AG04449 (cell line): ENCODE measurements at places on chromosomes 16 and 17.

DNA sequence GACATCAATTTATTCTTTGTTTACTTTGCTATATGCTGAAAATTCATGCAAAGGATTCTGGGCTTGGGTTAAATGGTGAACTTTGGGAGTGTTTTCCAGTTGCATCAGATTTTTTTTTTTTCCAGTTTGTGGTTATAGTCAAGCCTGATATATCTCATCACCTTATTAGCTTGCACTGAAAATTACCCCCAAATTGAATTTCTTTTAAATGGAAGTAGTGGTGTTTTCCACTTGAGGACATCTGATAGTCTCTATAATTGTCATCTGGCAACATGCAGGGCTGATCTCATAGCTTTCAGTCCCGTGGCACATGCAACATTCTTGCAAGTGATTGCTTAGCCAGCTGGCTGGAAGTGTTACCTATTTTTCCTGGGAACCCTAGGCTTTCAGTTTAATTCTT, 4.7 kb upstream of the KRTAP3-1 start:
- no peak for DNase-seq

DNA sequence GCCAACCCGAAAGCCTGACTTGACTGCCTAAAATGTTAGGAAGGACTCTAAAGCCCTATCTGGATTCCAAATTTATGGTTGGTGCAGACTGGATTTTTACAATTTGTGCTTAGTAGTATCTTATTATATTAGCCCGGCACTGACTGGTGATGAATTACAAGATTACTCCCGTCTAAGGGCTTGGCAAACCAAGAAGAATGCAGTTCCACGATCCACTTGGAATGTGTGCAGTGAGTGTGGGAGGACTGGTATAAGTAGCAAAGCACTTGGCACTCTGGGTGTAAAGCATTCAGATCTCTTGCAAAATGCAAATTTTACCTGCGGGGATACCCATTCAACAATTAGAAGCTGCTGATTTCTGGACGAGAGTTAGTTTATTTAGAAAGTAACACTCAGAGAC, 539.4 kb downstream of the MAF start:
- no peak for DNase-seq

- no peak for DNase-seq
Observed at GRCh38 chr16:61993108-61993507, 43.1 kb downstream of the CDH8 start.

- no peak for DNase-seq
Observed at GRCh38 chr17:79874329-79874981, 35.2 kb upstream of the CBX4 start.

- no peak for DNase-seq
Observed at GRCh38 chr17:57499648-57500049, 243.3 kb downstream of the MSI2 start.

DNA sequence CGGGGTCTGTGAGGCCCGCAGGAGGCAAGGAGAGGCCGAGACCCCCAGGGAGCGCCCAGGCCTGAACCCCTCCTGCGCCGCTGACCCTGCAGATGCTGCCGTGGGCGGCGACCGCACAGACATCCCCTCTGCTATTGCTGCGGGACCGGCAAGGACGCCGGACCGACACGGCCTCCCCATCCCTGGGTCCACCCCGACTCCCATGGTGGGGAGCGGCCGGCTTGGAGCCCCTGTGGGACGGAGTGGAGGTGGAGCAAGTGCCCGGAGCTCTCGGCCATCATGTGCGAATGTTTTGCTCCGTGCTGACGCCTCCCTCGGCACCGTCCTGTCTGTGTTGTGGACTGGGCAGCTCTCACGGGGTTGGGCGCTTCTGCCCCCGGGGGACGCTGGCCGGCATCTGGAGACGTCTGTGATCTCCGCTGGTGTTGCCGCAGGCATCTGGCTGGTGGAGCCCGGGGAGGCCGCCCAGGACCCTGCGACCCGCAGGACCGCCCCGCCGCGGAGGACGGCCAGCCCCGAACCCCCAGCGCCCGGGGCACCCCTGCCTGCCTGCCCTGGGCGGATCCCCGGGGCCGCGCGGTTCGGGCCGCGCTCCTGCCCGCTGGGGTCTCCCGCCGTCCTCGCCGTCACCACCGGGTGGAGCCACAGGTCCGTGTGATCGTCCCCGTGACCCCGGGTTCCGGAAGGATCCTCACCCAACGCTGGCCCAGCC, 12.8 kb upstream of the GNG13 start:
- no peak for DNase-seq

GRCh38 chr16:54277845-54278703, 8.5 kb downstream of the IRX3 start:
- DNase-seq: no peak

DNA sequence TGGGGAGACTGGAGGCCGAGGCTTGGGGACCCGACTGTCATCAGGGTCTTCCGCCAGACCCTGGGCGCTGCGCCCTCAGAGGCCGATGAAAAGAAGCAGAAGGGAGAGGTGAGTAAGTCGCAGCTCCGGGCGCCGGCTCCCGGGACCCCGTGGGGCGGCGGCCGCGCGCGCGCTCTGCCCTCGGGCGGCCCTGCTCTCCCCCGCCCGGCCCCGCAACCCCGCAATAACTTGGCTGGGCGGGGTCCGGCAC, 392 bp upstream of the ABHD15 start:
- DNase-seq: no peak

DNA sequence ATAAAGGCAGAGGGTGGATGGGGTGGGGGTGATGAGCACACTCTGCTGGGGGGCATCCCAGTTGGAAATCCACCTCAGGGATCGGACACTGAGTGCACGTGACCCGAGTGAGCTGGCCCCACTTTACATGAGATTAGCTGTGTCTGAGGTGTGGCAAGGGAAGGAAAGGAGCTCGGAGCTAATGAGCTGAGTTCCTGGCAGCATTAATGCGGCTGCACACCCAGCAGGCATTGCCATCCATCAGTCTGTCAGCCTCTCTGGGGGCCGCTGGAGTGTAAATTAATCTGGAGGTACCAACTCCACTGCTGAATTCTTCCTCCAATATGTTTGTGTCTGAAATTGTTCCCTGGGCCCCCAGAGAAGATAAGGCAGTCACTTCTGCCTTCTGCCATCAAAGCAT, 65.5 kb downstream of the HS3ST2 start:
- no peak for DNase-seq

- no peak for DNase-seq
Observed at GRCh38 chr16:54585094-54585997, 298.8 kb upstream of the IRX3 start.
